ENCODE measurements at places on chromosomes 6 and 20.

DNA sequence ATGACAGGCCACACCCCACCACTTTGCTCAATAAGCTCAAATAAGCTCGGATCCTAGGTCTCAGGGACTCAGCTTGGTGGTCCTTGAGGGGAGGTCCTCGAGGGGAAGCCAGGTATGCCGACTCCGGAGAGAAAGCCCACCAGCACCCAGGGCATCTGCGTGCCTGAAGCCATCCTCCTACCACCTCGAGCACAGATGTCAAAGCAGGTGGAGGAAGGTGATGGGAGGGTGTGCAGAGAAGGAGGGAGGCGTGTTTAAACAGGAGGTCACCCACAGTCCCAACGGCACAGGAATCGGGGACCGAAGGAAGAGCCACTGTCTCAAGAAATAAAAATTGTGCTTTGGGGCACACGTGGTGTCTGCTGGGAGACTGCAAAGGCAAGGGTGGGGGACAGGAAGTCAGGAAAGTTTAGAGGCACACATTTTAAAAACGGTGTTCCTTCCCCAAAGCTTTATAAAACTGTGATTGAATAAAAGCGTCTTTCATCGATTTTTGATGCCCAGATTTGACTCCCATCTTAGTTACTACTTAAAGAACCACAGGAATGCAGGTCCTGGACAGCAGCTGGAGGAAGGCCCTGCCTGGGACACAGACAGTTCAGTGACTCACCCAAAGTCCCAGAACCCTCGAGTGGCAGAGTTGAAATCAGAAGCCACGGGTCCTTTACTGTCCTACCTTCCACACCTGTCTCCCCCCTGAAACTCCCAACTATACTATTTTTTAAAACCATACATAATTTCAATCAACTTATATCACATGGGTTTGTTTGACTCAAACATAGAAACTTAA is 221.0 kb upstream of the PDE10A start:
- DNase-seq: no peak

GRCh38 chr6:124119596-124119995 is 315.9 kb downstream of the NKAIN2 start:
- DNase-seq: no peak

DNA sequence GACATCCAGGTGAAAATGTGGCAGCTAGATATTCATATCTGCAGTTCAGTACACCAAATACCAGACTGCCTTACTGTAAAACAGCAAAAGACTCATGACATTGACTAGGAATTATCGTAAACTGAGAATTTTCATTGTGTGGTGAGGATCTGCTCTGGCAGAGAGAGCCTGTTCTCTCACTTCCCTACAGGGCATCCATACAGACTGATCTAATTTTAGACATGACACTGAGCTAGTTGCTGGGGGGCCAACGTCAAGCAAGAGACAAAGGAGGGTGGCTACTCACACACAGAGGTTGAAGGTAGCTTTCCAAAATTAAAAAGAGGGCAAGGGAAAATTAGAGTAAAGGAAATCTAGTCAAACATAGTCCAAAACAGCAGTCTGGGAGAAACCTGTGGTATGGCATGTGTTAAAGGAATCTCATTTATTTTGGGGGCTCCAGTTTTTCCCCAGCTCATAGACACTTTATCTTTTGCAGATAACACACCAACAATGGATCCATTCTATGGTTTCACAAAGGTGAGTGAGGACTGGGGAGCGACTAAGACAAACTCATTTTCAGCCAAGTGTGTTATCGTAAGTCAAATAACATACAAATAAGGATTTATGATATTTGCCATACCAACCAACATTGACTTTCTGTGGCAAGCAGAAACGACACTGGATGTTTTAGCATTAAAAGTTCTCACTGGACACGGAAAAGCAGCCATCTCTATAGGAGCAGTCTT is 36.6 kb upstream of the NHSL1 start:
- DNase-seq: no peak

DNA sequence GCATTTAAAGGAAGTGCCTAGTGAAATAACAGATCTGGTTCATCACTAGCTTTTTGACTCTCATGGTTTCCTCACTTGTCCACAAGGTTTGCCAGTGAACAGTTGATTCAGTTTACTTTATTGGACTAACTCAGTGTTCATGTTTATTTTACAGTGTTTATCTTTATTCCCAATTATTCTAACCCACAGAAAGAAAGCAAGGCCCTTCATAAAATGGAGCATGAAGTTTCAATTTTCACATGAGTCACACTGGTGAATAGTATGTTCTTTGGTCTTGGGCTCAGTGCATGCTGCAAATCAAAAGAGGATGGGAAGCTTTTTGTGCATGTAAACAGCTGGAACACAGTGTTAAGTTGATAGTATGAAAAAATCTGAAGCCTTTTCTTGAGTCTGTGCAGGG is 217.6 kb upstream of the HDDC2 start:
- DNase-seq: no peak

DNA sequence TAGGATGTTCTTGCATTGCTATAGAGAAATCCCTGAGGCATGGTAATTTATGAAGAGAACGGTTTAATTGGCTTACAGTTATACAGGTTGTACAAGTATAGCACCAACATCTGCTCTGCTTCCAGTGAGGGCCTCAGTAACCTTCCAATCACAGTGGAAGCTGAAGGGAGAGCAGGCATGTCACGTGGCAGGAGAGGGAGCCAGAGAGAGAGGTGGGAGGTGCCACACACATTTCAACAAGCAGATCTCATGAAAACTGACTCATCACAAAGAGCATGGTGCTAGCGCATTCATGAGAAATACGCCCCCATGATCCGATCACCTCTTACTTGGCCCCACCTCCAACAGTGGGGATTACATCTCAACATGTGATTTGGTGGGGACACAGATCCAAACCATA is 871.2 kb downstream of the TFAP2A start:
- no peak for DNase-seq

DNA sequence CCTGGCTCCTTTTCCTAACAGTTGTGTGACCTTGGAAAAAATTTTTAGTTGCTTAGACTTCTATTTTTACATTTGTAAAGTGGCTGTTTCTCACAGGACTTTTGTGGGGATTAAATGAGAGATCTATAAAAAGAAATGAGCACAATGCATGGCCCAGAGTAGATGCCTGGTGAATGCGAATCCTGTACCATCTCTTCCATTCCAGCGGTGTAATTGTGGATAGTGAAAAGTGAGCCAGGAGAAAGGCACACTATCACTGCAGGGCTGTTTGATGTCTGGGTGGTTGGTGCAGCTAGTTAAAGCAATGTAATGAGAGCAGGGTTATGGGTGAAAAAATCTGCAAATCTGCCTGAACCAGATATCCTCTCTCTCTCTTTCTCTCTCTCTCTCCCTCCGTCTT is 347.5 kb upstream of the CITED2 start:
- DNase-seq: no peak

DNA sequence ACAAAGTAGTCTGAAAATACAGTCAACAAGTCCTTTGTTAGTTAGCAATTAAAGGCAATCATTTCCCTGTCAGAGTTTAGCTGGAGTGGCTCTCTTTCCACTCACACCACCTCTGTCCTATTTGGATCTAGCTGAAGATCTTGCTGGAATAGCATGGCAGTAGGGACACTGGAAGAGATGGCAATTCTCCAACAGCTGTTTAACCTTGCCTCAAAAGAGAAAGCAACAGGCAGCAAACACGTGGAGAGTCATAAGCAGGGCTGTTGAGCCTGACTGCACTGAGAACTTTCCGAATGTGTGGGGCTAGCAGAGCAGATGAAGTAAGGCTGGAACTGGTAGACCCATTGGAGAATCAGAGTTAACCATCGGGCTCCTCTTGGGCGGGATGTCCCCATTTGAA is 38.0 kb upstream of the PRSS35 start:
- DNase-seq: no peak

DNA sequence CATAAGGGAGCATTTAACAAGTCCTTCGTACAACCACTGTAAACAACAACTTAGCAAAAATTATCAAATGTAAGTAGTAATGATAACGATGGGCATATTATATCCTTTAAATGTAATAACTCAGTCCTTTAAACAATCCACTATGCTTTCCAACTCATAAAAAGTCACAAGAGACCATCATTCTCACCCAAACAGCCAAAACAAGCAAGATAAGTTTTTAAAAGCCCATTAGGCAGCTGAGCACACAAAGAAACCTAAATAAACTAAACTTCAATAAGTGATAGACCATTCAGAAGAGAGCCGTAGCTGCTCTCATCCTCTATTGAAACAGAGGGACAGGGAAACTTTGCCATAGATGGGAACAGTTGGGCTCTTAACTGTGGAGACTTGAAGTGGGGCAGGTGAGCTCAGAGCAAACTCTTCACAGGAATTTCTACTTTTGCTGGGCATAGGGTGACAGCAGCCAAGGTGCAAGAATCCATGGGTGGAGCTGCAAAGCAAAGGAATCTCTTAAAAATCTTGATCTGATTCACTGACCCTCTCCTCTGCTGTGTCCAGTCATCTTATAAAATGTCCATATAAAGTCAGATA is 22.5 kb downstream of the RAB22A start:
- DNase-seq: no peak

- DNase-seq: peak; percentile 70
Measured at GRCh38 chr6:113011801-113012200, 664.7 kb downstream of the RFPL4B start.

DNA sequence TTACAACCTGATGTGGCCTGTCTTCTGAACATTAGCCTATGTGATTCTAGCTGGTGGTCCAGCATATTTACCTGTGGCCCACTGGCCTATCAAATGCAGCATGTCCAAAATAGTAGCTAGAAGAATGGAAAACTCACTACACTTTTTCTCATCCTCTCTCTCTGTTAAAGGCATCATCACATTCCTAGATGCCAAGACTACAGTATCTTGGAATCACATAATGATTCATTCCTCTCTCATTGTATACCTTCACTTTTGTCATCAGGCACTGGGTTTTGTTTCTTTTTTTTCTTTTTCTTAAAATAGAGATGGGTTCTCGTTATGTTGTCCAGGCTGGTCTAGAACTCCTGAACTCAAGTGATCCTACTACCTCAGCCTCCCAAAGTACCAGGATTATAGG is 45.0 kb downstream of the FAM83B start:
- no peak for DNase-seq

GRCh38 chr20:61684583-61685235 is 381.0 kb downstream of the TAF4 start:
- DNase-seq: no peak

GRCh38 chr20:7902879-7903278 is 37.4 kb downstream of the HAO1 start:
- no peak for DNase-seq

- DNase-seq: no peak
Measured at GRCh38 chr20:53786071-53786444, 192.4 kb upstream of the ZNF217 start.

GRCh38 chr6:83600459-83600858 is 88.1 kb downstream of the PRSS35 start:
- DNase-seq: no peak

- no peak for DNase-seq
Measured at GRCh38 chr6:42266538-42266937, 48.9 kb upstream of the MRPS10 start.
